Activated naive CD8-positive, alpha-beta T cell treated with anti-CD3 and anti-CD28 coated beads, Interleukin-2, amount 50 U/mL, for 24 hours (primary cell): ENCODE measurements at places on chromosomes 1 and 21.
A peak's percentile ranks its signal among the peaks of the same experiment; 100 is the strongest.

DNA sequence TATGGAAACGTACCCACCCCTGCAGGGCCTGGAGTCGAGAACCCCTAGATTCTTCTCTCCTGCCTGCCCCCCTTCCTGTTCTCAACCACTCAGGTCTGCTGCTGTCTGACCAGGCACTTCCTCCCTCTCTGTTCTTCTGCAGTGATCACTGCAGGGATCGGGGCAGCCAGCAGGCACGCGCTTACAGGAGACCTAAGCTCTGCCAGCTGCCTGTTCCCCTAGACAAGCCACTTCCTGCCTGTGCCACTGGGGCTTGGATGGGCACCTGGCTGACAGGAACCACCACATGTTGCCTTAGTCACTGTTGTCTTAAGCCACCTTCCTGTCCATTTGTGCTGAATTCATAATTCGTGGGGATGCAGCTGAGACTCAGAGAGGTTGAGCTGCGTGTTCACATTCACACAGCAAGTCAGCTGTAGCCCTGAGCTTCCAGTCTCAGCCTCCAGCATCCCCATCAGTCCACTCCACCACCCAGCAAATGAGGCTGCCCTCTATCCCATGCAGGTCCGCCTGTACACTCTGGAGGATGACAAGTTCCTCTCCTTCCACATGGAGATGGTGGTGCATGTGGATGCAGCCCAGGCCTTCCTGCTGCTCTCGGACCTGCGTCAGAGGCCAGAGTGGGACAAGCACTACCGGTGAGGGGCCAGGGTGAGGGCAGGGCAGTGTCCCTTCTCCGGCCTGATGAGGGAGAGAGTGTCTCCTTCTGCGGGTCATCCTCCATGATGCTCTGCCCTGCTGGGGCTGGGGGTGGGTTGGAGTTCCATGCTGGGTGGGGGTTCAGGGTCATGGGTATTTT lies 18.6 kb downstream of the FAM151A start:
- peak; percentile 20 for DNase-seq

GRCh38 chr1:207059881-207060280 lies 6.8 kb downstream of the PFKFB2 start:
- DNase-seq = no peak

DNA sequence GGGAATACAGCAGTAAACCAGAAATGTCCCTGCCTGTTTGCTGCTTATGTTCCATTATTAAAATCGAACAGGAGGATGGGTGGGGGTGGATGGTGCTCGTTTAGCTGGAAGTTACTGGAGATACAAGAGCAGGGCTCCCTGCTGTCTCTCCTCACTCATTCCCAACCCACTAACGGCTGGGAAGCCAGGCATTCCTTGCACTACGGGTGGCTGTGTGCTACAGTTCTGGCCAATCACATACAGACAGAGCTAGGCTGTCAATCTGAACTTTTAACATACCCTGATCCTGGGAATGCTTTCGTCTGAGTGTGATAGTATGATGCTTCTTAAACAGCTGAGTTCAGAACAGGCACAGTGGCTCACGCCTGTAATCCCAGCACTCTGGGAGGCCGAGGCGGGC lies 7.0 kb downstream of the SIPA1L2 start:
- DNase-seq = no peak

DNA sequence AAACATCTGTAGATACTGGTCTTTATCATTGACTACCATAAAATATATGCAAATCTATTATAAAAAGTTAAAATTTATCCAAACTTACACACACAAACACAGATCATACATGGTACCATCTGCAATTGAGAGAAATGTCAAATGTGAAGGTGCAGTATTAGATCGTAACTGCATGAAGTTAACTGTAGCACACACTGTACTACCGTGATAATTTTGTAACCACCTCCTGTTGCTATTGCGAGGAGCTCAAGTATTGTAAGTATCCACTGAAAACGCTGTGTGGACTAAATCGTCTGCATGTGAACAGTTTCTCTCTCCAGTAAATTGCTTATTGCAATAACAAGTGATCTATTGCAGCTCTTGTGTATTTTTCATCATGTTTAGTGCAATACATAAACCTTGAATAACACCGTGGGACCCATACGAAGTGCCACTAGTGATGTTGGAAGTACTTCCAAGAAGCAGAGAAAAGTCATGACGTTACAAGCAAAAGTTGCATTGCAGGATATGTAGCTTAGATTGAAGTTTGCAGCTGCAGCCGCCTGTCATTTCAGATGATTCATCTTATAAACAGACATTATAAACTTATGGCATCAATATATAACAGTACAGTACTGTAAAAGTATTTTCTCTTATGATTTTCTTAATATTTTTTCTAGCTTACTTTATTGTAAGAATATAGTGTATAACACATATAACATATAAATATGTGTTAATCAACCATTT lies 172.9 kb downstream of the SDCCAG8 start:
- no peak for DNase-seq

DNA sequence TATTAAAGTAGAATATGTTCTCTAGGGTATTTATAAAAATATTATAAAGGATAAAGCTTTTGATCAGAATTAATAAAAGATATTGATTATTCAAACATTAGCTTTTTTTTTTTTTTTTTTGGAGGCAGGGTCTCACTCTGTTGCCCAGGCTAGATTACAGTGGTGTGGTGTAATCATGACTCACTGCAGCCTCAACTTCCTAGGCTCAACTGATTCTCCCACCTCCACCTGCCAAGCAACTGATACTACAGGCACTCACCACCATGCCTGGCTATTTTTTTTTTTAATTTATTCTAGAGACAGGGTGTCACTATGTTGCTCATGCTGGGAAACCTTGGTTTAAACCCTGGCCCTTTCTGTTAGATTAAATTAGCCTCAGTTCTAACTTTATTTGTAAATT lies 188.3 kb downstream of the CLEC20A start:
- no peak for DNase-seq

DNA sequence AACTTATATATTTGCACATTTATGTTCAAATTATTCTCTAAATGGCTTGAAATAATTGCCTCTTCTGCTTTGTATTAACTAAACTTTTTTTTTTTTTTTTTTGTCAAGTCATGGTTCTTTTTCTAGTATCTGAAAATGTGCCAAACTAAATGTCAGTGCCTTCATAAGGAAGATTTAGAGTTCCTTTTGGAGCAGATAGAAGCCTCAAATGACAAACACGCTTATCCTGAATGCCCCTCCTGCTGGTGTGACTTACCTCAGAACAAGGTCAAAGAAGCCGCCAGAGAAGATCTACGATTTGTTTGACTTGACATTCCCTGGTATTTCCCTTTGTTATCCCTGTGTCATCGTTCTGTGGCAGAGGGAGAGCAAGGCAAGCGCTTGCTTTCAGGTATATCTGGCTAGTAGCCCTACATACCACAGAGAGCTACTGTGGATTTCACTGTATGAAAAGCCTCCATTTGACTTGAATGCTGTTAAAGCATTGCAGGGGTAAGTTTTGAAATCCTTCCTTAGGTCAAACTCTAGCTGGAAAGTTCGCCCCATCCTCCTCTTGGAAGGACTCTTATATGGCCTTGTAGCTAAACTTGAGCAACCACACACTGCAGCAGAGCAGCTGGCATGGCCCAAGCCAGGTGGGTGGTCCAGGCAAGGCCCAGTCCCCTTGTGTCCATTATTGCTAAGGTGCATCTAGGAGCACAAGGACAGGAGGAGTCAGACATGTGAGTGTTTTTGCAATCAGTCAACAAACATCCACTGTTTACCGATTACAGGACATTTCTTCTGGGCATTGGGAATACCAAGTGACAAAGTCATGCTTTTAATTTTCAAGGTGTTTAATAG lies 285.4 kb upstream of the USP25 start:
- DNase-seq = no peak

- peak; percentile 88 for DNase-seq
Measured at GRCh38 chr1:211515090-211516023, 23.4 kb upstream of the RD3 start.

DNA sequence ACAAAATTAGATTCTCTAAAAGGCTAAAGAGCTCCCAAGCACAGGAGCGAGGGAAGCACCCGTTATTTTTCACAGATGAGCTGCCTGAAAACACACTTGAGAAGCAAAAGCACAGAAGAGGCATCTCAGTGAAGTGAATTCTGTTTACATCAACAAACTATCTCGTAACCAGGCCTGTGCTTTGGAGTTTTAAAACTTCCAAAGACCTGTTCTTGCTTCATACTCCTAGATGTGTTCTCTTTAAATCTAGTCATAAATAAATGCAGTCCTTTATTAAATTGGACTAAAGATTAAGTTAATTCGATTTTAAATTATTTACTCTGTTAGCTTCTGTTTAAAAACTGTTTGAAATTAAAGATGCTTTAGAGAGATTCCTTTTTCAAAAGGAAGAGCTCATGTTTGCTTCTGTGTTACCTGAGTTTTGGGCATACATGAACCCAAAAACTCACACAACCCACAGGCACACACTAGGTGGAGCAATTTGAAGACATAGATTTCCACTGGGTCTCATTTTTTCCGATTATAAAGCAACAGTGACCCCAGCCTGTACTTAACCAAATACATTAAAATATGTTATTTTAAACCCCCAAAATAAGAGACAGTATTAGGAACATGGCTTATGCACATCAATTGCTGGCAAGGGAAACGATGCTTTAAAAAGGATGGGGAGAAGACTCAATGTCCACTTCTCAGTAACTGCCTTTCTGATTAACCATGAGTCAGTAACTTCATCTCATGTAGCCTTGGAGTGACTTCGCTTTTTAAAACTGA lies 648.2 kb downstream of the SMYD3 start:
- no peak for DNase-seq

DNA sequence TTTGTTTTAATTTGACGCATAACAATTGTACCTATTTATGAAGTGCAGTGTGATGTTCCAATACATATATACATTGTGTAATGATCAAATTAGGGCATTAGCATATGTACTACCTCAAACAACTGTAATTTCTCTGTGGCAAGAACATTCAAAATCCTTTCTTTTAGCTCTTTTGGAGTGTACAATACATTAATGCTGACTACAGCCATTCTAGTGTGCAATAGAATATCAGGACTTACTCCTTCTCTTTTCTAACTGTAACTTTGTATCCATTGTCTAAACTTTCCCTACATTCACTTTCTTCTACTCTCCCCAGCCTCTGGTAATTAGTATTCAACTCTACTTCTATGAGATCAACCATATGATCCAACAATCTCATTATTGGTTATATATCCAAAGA lies 1177.4 kb downstream of the KCNT2 start:
- DNase-seq = no peak

DNA sequence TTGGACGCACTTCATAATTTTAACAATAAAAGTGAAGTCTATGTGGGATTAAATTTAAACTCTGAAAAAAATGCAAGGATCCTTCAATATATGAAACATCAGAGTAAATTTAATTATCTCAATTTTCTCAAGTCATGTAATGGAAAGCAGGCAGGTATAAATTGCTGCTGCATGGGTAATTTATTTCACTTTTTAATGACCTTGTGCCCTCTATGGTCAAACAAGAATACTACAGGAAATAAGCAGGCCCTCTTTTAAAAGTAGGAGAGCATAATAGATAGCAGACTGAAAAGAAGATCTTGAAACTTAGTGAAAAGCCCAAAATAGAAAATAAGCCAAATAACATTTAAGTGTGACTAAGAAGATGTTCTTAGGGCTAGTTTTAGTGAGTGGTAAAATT lies 22.9 kb downstream of the BCAS2 start:
- DNase-seq = no peak

- no peak for DNase-seq
Measured at GRCh38 chr1:47772960-47773682, 224.1 kb downstream of the TRABD2B start.

GRCh38 chr1:50471967-50472366 lies 48.7 kb upstream of the DMRTA2 start:
- no peak for DNase-seq

GRCh38 chr1:56147459-56147858 lies 431.9 kb downstream of the PLPP3 start:
- no peak for DNase-seq
